ENCODE measurements at places on chromosomes 1 and 21.
A peak's percentile ranks its signal among the peaks of the same experiment; 100 is the strongest.

DNA sequence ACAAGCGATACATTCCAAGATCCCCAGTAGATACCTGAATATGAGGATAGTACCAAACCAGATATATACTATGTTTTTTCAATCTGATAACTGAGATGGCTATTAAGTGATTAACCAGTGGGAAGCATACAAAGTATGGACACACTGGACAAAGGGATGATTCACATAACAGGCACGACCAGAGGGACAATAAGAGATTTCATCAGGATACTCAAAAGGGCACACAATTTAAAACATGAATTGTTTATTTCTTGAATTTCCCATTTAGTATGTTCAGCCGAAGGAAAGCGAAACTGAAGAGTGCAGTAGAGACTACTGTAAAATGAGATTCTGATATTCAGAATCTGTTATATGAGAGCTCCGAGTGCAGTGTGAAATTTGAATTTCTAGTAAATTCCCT is 10.6 kb downstream of the ZZZ3 start:
- DNase-seq = no peak
- H3K4me3 ChIP-seq = no peak overlapping the region
- no peak overlapping the region for H3K27ac ChIP-seq
- H3K27me3 ChIP-seq = no peaks in the 10 kb centered on the region
- H3K36me3 ChIP-seq = peaks cover 9% of the 10 kb centered on the region
- H3K4me1 ChIP-seq = no peaks in the 10 kb centered on the region

- no peak overlapping the region for H3K27ac ChIP-seq
- peak; percentile 11 for DNase-seq
- H3K36me3 ChIP-seq = no peaks in the 10 kb centered on the region
Measured at GRCh38 chr1:117710710-117711109, 104.9 kb downstream of the TENT5C start.

DNA sequence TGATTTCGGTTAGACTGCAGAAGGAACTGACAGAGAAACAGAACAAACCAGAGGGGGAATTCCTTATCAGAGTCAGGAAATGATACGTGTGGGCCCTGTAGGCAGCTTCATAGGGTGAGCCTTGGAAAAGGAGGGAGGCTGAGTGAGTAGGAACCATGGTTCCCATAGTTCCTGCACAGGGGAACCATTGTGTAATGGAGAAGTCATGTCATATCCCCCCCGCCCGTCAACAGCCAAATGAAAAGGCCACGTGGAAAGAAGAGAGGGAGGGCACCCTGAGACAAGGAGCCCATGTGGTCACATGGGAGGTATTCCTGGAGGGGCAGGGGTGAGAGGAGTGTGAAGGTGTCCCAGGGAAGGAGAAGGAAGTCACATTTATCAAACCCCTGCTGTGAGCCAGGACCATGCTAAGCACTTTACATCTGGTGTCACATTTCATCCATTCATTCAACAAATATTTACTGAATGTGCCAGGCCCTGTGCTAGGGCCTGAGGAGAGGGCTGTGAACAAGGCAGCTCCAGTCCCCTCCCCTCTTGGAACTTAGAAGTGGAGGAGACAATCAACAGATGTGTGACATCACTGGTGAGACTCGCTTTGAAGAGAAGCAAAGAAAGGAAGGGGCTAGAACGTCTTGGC is 15.7 kb upstream of the FGR start:
- peak; percentile 32 for DNase-seq
- no peaks in the 10 kb centered on the region for H3K36me3 ChIP-seq
- no peaks in the 10 kb centered on the region for H3K27me3 ChIP-seq
- peaks cover 34% of the 10 kb centered on the region for H3K4me1 ChIP-seq
- H3K4me3 ChIP-seq = no peak overlapping the region
- H3K27ac ChIP-seq = no peak overlapping the region

DNA sequence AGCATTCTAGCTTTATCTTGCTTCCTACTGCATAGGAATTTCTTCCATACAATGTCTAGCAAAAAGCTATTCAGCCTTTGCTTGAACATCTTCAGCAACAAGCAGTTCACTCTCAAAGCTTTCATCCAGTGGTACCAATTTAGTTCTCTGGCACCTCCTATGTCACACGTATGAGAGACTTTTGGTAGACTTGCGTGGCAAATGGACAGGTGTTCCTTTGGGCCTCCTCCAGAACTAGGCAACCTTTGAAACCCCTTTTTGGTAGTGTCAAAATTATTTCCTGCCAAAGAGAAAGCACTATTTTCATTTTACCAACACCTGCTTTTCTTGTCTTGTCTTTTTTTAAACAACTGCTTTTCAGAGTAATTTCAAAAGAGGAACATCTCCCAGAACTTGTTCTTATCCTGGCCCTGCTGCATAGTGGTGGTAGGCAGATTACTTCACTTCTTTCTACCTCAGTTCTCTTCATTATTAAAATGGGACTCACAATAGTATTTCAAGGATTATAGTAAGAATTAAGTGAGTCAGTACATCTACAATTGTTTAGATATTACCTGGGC is 122.4 kb downstream of the MAST2 start:
- no peaks in the 10 kb centered on the region for H3K36me3 ChIP-seq
- H3K27ac ChIP-seq = no peak overlapping the region
- no peak overlapping the region for H3K4me3 ChIP-seq
- DNase-seq = peak; percentile 20
- H3K27me3 ChIP-seq = no peaks in the 10 kb centered on the region
- H3K4me1 ChIP-seq = peaks cover 24% of the 10 kb centered on the region

DNA sequence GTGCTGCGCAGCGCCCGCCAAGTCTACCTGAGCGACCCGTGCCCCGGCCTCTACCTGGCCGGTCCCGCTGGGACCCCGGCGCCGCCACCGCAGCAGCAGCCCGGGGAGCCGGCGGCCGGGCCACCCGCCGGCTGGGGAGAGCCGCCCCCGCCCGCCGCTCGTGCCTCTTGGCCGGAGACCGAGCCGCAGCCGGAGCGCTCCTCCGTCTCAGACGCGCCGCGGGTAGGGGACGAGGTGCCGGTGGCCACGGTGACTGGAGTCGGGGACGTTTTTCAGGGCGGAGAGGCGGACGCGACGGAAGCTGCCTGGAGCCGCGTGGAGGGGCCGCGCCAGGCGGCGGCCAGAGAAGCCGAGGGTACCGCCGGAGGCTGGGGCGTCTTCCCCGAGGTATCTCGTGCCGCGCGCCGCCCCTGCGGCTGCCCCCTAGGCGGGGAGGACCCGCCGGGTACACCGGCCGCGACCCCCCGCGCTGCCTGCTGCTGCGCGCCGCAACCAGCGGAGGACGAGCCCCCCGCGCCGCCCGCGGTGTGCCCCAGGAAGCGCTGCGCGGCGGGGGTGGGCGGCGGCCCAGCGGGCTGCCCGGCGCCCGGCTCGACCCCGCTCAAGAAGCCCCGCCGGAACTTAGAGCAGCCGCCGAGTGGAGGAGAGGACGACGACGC is 646 bp downstream of the IER5 start:
- peaks cover 25% of the 10 kb centered on the region for H3K4me1 ChIP-seq
- no peaks in the 10 kb centered on the region for H3K36me3 ChIP-seq
- no peak for DNase-seq
- H3K27me3 ChIP-seq = no peaks in the 10 kb centered on the region

DNA sequence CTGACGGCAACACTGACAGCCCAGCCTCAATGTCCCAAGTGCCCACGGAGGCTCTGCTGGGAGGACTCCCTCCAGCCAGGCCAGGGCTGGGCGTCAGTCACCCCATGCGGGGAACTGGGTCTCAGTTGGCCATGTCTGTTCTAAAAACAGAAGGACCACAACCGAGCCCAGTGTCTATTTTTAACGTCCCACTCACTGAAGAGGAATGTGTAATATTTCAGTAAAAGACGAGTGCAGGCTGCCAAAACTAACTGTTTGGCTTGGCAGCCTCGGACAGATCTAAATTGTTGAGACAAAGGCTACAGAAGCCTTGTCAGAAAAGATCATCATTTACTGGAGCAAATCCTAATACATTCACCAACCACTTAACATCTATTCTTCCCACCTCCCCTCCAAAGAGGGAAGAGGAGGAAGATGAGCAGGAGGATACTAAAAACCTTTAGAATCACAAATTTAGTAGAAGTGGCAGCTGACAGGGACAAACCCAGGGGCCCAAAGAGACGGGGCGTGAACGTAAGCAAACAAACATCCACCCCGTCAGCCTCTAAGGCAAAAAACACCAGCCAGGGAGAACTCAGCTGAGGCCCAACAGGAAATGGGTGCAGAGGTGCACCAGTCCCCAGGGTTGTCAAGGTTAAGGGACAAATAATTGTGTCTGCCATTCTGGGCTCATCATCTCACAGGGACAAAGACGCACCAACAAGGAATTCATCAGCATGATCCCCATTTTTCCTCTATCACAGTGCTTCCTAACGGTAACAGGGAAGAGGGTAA is 18.7 kb downstream of the C1orf198 start:
- no peak overlapping the region for H3K4me3 ChIP-seq
- no peak overlapping the region for H3K27ac ChIP-seq
- no peak for DNase-seq
- no peaks in the 10 kb centered on the region for H3K4me1 ChIP-seq

GRCh38 chr21:46454634-46455390 is 3.9 kb upstream of the DIP2A start:
- H3K4me3 ChIP-seq = no peak overlapping the region
- H3K27ac ChIP-seq = no peak overlapping the region
- peaks cover 24% of the 10 kb centered on the region for H3K4me1 ChIP-seq

DNA sequence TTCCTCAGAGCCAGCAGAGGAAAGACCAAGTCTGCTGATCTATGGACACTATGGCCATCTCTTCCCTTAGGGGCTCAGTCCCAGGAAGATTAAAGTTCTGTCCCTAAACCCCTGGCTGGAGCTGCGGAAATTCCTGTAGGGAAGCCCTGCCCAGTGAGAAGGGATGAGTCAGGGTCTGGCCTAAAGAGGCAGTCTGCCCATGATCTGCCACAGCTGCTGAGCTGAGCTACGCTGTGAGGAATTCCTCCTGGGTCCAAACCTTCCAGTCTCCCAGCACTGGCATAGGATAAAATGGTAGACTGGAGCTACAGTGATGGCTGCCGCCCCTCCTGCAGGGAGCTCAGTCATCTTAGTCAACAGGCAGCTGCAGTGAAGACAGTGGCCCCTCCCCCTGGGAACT is 213.7 kb downstream of the BRINP2 start:
- no peaks in the 10 kb centered on the region for H3K27me3 ChIP-seq
- no peaks in the 10 kb centered on the region for H3K4me1 ChIP-seq
- no peak for DNase-seq
- no peaks in the 10 kb centered on the region for H3K36me3 ChIP-seq

- no peak overlapping the region for H3K4me3 ChIP-seq
- H3K27me3 ChIP-seq = peaks cover 26% of the 10 kb centered on the region
- no peak for DNase-seq
- no peaks in the 10 kb centered on the region for H3K4me1 ChIP-seq
- no peak overlapping the region for H3K27ac ChIP-seq
Measured at GRCh38 chr1:29521438-29521715, 285.1 kb downstream of the PTPRU start.

- peaks cover 2% of the 10 kb centered on the region for H3K36me3 ChIP-seq
- DNase-seq = no peak
- H3K27ac ChIP-seq = no peak overlapping the region
- H3K4me3 ChIP-seq = no peak overlapping the region
Measured at GRCh38 chr1:116411784-116412479, 38.9 kb downstream of the ATP1A1 start.

DNA sequence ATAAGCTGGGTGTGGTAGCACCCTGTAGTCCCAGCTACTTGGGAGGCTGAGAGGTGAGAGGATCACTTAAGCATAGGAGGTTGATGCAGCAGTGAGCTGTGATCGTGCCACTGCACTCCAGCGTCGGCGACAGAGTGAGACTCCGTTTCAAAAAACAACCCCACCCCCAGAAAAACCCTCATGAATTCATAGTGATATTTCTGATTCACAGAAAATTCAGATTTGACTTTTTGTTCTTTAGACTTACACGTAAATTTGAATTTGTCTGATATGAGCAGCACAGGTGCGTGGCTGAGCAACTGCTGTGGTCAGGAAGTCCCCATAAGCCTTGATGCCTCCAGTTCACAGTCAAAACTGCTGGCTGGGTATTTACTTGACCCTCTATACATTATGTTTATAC is 10.0 kb upstream of the MORC3 start:
- H3K27ac ChIP-seq = no peak overlapping the region
- no peaks in the 10 kb centered on the region for H3K4me1 ChIP-seq
- H3K4me3 ChIP-seq = no peak overlapping the region

DNA sequence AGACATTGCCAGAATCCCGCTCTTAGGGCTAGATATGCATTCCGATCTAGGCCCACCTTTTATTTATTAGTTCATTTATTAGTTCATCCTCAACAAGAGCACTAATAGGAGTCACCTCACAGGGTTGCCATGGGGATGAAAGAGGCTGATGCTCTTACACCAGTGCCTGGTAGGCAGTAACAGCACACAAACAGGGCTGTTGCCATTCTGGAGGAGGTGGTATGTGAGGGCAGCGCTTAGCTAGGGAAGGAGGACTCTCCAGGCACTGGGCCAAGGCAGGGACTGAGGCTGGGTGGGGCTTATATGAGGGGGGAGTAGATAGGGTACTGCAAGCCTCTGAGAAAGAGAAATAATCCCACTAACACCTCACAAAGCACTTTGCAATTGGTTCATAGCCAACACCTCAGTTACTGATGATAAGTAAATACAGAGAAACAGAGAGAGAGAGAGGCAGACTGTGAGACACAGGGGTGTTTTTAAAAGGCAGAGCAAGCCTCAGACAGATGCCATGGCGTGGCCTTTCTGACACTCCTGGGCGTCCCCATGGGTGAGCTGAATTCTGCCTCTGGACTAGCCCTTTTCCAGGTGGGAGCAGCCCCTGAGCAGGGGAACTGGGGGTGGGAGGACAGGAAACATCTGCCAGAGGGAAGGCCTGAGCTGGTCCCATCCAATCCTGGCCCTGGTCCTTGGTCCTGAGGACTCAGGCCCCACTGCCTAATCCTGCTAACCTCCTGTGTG is 5.9 kb downstream of the FCGR2A start:
- no peak overlapping the region for H3K27ac ChIP-seq
- DNase-seq = no peak
- no peaks in the 10 kb centered on the region for H3K36me3 ChIP-seq
- no peak overlapping the region for H3K4me3 ChIP-seq
- H3K27me3 ChIP-seq = no peaks in the 10 kb centered on the region
- peaks cover 12% of the 10 kb centered on the region for H3K4me1 ChIP-seq

DNA sequence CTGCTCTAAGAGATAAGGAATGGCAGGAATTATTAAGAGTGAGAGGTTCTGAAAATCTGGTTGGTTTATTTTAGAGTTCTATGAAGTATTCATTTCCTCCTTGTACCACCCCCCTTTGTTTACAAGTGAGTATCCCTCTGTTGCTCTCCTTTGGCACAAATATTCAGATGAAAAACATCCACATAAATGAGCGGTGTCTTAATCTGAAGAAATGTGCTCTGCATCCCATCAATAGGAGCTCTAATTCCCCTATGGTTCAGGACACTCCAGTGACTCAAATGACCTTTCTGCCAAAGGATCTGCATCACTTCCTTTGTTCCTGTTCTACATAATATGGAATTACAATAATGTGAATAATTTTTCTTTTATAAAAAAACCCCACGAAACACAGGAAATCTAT is 16.6 kb downstream of the DDAH1 start:
- H3K4me1 ChIP-seq = no peaks in the 10 kb centered on the region
- DNase-seq = no peak
- H3K27ac ChIP-seq = no peak overlapping the region
- H3K27me3 ChIP-seq = no peaks in the 10 kb centered on the region

GRCh38 chr1:231241750-231242149 is 738 bp downstream of the GNPAT start:
- H3K27ac ChIP-seq = peak overlapping the region; percentile 85
- DNase-seq = peak; percentile 28
- peaks cover 7% of the 10 kb centered on the region for H3K36me3 ChIP-seq
- peak overlapping the region; percentile 91 for H3K4me3 ChIP-seq
